Stimulated activated effector memory CD8-positive, alpha-beta T cell treated with anti-CD3 and anti-CD28 coated beads, Interleukin-12 subunit alpha, Interleukin-12 subunit beta, amount 100 ng/mL, for 72 hours (primary cell): ENCODE measurements at places on chromosomes 4 and X.

- DNase-seq = no peak
Observed at GRCh38 chr4:182765987-182766856, 151.0 kb downstream of the DCTD start.

GRCh38 chrX:20857746-20858145 lies 516.5 kb upstream of the CNKSR2 start:
- no peak for DNase-seq

DNA sequence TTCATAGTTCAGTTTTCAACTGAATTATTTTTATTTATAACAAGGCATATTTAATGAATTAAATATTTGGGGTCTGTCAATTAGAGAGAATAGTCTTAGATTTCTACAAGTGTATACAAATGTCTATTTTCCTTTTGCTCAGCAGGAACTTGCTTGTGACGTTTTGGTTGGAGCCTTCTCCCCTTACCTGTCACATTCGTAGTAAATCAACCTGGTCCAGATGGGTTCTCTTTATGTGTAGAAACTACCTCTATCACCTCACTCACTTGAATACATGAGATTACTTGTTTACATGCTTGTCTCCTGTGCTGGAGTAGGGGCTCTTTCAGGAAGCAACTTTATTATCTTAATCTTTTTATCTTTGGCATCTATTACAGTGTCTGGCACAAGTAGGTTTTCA lies 938.3 kb upstream of the IGFBP7 start:
- DNase-seq = no peak

DNA sequence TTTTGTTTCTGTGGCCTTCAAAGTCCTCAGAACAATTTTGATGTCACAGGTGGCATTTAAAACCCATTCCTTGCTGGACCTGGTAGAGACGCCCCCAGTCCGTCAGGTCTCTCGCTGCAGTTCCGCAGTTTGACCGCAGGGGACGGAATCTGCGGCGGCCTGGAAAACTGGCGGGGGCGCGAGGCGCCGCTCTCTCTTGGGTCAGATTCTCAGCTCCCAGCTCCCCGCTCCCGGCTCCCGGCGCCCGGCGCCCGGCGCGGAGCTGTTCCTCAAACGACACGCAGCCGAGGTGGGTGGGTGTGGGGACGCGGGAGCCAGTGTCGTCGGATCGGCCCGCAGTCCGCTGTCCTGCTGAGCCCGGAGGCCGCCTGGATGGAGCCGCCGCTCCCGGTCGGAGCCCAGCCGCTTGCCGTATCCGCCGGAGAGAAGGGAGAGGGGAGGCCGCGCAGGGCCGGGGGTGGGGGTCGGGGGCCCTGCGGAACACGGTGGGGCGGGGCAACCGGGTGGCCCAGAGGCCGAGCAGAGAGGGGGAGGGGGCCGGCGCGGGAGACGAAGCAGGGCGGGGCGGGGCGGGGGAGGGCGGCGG lies at the start of gene OCRL:
Gene OCRL (plus strand): TSS at position 192 of the 586 bp plus-strand sequence. CDS start 181 bp downstream, at position 373.
- peak; percentile 61 for DNase-seq

GRCh38 chr4:6423575-6423974 lies 48.8 kb downstream of the PPP2R2C start:
- no peak for DNase-seq

DNA sequence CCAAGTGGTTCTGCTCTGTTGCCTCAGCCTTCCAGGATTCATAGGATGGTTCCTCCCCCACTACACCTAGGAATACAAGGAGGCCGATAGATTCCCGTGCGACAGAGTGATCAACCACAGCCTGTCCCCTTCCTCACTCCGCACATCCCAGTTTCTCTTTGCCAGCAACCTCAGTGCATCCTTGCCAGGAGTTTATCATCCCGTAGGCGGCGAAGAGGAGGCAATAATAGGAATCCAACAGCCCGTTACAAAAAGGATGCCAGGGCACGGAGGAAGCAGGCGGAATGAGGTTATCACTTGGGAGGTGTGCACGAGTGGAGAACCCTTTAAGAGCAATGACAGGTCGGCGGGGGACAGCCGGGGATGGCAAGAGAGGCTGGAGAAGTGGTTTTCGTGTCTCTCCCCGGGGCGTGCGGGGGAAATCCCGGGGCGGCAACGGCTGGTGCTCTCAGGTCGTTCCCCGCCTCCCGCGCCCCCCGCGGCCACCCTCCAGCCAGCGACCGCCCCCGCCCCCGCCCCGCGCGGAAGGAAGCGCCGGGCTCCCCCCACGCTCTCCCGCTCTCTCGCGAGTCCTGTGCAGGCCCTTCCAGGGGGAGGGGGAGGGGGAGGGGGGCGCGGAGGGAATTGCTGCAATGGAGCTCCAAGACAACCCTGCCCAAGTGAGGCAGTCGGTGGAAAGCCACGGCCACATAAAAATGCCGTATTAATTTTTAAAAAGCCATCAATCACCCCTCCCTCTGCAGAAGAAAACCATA lies 1.6 kb downstream of the PPP3CA start:
- DNase-seq = peak; percentile 36

- DNase-seq = no peak
Observed at GRCh38 chr4:15374656-15375055, 53.2 kb upstream of the C1QTNF7 start.

- peak; percentile 56 for DNase-seq
Observed at GRCh38 chrX:102651242-102652011, at the start of gene GPRASP1. Gene GPRASP1, plus strand, starts transcription at chrX:102651483. Its CDS starts 2,431 bp downstream, at chrX:102653914.

DNA sequence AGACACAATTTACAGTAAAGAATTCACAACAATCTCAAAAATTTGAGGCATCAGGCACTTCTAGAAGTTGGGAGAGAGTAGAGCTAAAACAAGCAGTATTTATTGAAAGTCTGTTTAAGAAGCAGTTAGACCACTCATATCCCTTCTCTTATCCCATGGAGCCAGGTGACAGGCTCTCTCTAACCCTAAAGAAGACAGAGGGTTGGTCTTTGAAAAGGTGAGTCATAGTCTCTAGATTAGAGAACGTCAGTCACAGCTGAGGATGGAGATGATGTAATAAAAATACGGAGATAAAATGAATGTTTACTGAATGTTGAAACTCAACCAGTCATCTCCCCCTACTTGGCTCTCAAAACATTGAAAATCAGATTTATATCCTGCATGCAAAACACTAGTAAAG lies 223.8 kb downstream of the CHIC2 start:
- DNase-seq = no peak

- no peak for DNase-seq
Observed at GRCh38 chr4:88033309-88033708, 25.9 kb downstream of the PKD2 start.

- no peak for DNase-seq
Observed at GRCh38 chr4:3500634-3501101, 31.6 kb downstream of the LRPAP1 start.

GRCh38 chr4:158521484-158522088 lies at the start of gene RXFP1:
Gene RXFP1, plus strand, starts transcription at chr4:158521882. Its CDS starts 95 bp downstream, at chr4:158521977.
- no peak for DNase-seq

GRCh38 chrX:54452920-54453319 lies 12.7 kb downstream of the TSR2 start:
- DNase-seq = no peak

- DNase-seq = no peak
Observed at GRCh38 chr4:36712013-36712412, 430.6 kb downstream of the DTHD1 start.

DNA sequence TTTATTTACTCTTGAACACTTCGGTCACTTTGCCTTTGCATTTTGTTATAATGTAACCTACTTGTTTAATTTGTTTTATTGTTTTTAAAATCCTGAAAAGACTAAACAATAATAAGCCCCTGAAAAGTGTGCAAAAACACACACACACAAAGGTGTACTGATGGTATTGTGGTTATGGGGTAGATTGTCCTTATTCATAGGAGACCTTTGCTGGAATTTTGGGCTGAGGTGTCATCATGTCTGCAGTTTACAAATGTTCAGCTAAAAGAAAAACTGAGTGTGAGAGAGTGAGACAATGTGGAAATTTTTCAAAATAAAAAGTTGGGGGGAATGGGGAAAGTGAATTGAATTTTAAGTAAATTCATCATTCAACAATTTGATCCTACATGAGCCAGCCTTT lies 174.9 kb downstream of the QDPR start:
- DNase-seq = no peak

DNA sequence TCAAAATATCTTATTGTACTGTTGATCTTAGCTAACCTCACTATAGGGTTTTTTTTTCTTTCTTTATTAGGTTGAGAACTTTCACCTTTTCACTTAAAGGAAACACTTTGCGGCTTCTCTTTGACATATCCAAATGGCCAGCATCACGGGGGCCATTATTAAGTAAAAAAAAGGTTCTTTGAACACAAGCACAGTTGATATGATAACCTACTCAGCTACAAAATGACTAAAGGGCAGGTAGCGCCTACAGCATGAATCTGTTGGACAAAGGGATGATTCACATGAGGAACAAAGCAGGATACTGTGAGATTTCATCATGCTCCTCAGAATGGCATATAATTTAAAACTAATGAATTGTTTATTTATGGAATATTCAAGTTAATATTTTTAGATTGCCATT lies 119.6 kb downstream of the CCSER1 start:
- DNase-seq = no peak

DNA sequence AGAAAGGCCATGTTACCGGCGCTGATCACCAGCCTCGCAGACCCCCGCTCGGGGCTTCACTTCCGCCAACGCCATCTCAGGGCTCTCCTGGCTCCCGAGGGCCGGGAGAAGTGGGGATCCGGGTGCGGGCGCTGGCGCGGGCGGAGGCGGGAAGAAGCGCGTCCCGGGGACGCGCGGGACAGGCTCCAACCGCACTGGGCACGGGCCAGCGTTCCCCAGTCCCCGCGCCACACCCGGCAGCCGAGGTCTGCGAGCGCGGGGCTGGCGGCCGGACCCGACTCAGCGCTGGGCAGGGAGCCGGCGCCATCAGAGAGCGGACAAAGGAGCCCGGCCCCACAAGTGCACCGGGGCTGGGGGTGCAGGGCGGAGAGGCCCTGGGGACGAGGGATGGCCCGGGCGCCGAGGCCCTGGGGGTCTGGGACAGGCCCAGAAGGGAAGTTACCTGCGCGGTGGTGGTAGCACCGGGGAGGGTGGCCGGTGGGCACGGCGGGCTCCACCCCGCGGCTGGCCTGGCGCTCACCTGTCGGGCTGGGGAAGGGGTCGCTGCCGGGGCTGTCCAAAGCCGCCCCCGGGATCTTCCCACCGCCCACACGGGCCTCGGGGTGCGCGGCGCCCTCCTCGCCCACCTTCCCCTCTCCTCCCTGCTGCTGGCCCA lies 449 bp downstream of the CTPS2 start:
- no peak for DNase-seq

- no peak for DNase-seq
Observed at GRCh38 chr4:23547096-23547495, 342.8 kb downstream of the PPARGC1A start.

DNA sequence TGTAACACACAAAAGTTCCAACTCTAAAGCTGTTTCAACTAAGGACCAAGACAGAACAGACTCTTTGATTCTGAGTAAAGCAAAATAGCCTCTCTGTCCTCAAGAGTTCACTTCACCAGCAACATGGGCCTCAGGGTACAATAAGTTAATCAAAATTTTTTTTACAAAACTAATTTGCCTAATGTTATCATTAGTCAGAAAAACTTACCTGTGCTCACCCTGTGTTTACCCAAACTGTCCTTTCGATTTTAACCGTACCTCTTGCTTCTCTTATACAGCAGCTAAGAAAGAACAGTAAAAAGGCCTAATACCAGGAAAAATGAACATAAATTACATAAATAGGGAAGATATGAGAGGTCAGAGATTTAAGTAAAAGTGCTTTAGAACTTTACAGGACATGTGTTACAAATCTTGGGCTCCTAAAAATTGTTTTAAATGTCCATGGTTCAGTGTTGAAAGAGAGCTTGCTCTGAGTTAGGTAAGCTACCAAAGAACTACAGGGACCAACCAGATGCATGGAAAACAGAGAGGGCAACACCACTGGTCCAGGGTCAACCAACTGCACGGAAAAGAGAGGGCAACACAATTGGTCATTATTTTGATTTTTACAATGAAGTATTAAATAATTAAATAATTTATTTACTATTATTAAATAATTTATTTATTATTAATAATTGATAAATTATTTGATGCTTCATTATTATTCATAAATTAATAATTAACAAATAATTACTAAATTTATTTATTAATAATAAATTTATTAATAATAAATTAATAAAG lies 73.1 kb downstream of the FAT1 start:
- DNase-seq = no peak

DNA sequence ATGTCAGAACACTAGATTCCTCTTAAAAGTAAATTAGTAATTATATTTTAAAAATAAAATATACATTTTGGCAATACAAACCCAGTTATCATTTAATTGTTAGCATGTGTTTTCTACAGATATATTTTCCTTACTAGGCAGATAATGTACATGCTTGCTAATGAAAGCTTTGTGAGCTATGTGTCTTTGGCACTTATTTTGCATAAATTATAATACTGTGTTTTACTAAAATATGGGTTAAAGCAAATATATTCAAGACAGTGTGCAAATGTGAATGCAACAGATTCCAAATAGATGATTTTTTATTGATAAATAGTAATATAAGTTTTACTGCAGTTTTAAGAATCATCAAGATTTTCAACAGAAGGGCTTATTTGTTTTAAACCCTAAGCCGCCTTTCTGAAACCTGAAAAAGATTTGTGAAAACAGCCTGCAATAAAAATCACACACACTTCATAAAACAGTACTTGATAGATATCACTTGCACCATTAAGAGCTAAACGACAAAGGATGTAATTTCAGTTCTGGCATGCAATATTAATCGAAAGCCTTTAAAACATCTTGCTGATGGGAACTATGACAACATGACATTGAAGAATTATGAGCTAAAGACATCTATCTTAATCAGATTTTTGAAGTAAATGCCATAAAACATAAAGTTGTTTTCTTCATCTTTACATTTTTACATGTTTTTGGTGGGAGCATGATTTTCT lies 333.3 kb downstream of the DCTD start:
- DNase-seq = no peak

- no peak for DNase-seq
Observed at GRCh38 chr4:173252024-173252935, 81.9 kb downstream of the HMGB2 start.

GRCh38 chrX:101368800-101369199 lies 17.2 kb downstream of the BTK start:
- no peak for DNase-seq

- no peak for DNase-seq
Observed at GRCh38 chr4:47674144-47674543, 163.7 kb downstream of the CORIN start.
